CD4-positive, alpha-beta T cell treated with Interleukin-15 for 4 hours (primary cell): ENCODE measurements at places on chromosomes 5 and 9.

DNA sequence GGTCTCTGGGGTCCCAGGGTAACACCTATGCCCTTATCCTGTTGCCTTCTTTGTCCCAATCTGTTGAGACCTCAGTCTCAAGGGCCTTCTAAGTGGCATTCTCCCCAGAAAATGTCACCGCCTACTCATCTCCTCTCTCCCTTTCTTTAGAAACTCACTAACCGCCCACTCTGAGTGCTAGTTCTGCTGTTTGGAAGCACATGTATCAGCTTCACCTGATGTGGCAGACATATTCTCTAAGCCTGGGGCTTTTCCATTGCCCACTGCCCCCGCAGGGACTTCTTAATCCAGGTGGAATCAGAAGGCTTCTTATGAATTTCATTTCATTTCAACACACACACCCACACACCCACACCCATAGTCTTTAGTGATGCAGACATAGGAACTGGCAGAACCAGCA, 165.1 kb downstream of the ASTN2 start:
- no peak for DNase-seq

DNA sequence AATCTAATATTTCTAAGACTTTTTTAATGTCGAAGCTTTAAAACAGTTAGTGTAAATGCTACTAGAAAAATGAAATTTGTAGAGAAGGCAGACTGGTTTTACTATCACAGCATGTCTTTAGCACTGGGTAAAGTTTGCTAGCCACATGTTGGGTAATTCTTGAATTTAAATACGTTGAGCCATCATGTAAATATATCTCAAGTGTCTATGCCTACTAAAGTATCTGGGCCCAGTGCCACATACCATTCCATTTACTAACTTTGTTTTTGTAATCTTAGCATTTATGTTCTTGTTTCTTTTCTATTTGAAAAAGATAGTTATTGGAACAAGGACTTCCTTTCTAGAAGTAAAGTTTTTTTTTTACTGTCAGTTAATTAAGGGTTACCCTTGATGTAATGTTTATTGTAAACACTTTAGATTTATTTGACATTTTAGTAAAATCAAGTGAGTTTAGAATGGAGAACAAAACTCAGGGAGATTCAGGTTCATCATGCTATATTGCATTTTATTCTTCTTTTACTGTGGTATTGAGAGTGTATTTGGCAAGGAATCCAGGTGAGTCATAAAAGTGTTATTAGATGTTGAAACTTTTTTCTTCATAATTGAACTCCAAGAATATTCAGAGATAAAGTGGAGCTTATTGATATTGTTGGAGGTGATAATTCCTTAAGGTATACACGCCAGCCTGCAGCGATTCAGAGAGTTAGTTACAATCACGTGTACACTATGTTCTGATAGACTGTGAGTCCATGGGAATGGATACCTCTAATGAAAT, 182.4 kb downstream of the CCDC171 start:
- no peak for DNase-seq

- no peak for DNase-seq
Measured at GRCh38 chr9:17484906-17485305, 94.0 kb upstream of the SH3GL2 start.

DNA sequence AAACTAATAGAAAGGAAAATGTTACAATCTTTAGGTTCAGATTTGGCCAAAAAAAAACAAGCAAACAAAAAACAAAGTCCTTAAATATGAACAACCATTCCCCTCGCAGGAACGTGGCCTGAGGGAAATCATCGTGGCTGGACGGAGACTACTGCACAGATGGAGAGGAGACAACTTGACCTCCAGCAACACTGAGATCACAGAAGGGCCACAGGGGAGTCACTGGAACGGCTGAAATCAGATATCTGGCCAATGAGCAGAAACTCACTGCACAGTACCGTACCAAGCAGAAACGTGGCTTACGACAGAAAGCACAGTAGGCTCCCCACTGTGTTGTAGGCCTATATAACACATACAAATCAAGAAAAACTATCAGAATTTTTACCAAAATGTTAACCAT, 27.7 kb downstream of the CAMSAP1 start:
- DNase-seq: no peak

GRCh38 chr5:27830546-27830945, 792.2 kb upstream of the CDH9 start:
- no peak for DNase-seq

DNA sequence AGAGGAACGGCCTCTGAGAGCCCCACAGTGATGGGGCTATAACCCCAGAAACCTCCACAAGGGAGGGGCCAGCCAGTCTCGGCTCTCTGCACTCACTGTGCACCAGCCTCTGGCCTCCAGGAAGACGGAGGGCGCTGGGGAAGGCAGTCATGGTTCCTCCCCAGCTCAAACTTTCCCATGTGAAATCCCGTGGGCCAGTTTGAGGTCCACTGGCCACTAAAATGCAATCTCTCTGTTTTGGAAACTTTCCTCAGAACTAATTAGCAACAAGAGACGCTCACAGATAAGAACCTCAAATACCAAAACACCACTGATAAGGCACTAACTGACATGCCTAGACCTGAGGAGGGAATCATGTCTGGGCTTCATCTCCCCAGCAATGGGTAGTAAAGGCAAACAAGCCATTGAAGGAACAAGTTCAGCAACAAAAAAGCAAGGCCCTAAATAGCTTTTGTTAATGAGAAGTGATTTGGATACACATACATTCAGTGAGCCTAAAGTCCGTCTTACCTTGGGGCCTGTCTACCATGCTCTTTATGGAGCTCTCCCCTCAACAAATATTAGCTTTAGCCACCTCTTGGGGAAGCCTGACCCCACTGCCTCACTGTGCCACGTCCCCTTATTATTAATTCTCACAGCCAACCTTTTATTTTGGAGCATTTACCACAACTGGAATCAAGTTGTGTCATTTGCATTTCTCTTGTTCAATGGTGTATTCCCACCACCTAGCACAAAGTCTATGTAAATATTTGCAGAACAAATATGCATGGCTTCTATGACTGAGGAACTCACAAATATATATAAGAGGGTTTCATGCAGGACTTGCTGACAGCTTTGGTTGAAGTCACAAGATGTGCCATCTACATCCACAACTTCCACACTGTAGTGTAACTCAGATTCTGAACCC, 56.1 kb upstream of the GLRX start:
- no peak for DNase-seq

- DNase-seq: peak; percentile 85
Measured at GRCh38 chr9:71783120-71783523, 14.8 kb upstream of the CEMIP2 start.

DNA sequence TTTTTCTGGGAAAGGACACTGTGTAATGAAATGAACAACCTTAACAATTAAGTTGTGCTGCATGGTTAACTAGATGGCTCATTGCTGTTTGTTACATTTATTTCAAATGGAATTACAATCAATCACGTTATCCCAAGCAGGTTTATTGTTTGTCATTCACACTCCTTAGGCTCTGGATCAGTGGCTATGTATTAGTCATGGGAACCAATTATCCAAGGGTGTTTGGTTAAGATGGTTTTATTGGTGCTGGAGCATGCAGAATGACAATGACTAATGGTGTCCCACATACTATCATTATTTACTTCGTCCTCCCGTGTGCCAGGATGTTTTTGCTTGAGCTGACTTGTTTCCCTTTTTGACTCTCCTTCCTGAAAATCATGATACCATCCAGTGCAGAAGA, 10.6 kb upstream of the TRPC7 start:
- no peak for DNase-seq

- no peak for DNase-seq
Measured at GRCh38 chr5:43592363-43592762, 10.6 kb upstream of the NNT start.

- no peak for DNase-seq
Measured at GRCh38 chr5:126198531-126198930, 224.7 kb upstream of the GRAMD2B start.

GRCh38 chr5:136251502-136252169, 58.7 kb upstream of the SMIM32 start:
- DNase-seq: no peak

DNA sequence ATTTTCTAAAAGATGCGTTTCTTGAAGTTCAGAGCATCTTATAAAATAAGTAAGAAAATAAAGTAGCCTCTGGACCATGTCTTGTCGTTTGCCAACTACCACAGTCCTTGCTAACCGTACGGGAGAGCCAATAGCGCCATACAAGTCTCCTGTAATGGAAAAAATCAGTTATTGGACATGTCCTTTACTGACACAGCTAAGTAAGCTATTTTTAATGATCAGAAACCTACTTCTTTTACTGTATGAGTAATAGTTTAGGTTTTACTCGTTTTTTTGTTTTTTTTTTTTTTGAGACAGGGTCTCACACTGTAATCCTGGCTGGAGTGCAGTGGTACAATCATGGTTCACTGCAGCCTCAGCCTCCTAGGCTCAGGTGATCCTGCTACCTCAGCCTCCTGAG, 37.7 kb upstream of the RAPGEF6 start:
- no peak for DNase-seq

DNA sequence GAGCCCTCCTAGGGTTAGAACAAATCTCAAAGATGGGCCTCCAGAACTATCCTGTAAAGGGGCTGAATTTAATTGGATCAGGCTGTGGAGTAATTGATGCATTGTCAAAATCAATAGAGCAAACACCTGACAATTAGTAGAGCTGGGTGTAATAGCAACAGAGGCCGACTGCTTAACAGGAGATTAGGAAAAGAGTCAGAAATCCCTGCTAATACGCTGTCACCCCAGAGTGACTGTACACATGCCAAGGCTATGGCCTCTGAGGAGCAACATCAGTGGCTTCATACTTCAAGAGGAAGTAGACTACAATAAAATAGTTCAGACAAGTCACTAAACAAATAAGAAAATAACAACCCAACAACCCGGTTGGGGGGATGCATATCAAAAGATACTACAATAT, 18.7 kb upstream of the GRPEL2 start:
- DNase-seq: no peak

- peak; percentile 61 for DNase-seq
Measured at GRCh38 chr9:131658377-131659129, 81.3 kb downstream of the RAPGEF1 start.

DNA sequence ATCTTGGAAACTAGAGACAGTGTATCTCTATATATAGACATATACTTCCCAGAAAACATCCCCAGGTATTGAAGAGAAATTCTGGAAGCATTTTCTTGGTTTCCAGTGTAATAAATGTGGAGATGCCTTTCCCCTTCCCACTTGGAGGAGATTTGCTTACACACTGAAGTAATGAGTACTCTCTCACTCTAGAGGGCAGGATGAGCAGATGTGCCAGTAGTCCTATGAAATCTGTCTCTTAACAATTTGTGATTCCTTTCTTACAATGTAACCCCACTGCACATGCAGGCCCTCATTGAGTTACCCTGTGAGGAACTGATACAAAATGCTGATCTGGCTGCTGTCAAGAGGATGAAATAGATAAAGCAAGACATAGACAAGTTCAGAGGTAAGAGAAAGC, 567.2 kb downstream of the SLCO4C1 start:
- no peak for DNase-seq

- DNase-seq: no peak
Measured at GRCh38 chr5:127412698-127413097, 104.7 kb upstream of the PRRC1 start.

- DNase-seq: no peak
Measured at GRCh38 chr9:117703537-117703936, 666 bp upstream of the TLR4 start.

GRCh38 chr5:116379306-116379705, 195.3 kb downstream of the SEMA6A start:
- DNase-seq: no peak

DNA sequence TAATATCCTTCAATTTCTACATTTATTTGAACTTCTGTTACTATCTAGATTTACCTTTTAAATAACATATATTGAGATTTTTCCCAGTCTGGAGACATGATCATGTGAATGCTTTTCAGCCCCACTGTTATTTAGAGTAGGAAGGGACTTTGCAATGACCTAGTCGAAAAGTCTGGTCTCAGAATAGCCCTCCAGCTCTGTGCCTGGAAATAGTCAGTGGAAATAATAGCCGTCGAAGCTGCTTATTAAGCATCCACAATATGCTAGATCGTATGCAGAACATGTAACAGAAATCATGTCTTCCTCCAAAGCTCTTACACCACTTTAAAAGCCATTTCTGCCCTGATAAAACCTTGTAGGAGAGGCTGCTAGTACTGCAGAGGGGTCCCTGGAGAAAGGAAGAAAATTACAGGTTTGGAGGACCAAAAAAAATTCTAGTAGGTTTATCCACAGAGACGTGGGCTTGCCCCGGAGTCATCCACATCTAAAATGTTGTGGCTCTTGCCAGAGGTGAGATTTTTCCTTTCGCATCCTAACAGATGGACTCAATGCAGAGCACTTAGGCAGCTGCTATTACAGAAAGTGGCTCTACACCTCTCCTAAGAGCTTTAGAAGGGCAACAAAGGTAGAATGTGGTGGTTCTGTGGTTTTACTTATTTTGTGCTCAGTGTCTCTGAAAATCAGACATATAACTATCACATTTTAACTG, 2.5 kb upstream of the FGF1 start:
- no peak for DNase-seq

DNA sequence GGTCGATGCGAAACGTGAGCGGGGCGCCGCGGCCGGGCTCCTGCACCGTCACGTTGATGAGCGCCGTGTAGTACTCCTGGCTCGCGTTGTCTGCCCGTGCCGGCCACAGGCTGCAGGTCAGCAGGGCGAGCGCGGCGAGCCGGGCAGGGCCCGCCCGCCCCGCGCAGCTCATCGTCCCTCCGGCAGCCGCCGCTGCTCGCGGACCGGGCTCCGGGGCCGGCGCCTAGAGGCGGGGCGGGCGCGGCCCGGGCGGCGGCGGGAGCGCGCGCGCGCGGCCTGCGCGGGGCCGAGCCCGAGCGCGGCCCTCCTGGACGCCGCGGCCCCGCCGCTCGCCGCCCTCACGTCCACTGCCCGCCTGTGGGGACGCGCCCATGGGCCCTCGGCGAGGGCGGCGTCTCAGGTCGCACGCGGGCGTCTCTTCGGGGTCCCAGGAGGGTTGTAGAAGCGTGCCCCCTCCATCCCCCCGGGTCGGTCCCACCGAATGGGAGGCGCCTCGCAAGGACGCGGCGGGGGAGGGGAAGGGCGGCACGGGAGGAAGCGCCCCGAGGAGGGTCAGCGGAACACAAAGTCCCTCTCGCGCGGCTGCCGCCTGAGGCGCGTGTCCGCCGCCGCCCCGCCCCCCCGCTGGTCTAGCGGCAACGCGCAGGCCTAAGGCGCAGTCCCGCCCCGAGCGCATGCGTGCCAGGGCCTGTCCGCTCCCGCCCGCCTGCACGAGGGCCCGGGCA, at the start of gene RNF130:
TSS of gene RNF130 (minus strand) at position 229 of the 725 bp plus-strand sequence. CDS start at position 172, 57 bp downstream.
- DNase-seq: peak; percentile 84

- DNase-seq: no peak
Measured at GRCh38 chr5:167699432-167699831, 592.0 kb upstream of the WWC1 start.

- DNase-seq: no peak
Measured at GRCh38 chr9:87197349-87198130, 250.2 kb upstream of the GAS1 start.

DNA sequence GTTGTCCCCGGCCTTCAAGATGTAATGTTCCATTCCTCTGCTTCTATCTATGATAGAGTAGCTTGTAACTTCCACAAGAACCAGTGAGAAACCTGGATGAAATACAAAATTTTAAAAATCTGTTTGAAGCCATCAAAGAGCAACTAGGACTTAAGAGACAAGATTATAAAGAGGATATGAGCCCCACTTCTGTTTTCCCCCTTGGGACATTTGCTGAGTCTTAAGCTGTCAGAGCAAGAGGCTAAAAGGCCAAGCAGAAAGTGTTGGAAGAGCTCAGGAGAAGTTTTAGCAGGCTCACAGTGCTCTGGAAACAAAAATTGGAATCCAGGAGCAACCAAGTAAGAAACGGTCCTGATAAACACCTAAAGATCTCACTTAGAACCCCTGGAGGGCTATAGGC, 76.1 kb downstream of the ADRB2 start:
- DNase-seq: no peak

- DNase-seq: no peak
Measured at GRCh38 chr5:58133631-58134296, 326.1 kb downstream of the PLK2 start.

GRCh38 chr5:137098663-137099062, 400.5 kb downstream of the SPOCK1 start:
- no peak for DNase-seq
